ENCODE measurements at places on chromosomes 1 and 21.

- DNase-seq, result no peak
Measured at GRCh38 chr1:30745834-30746208, 11.8 kb downstream of the LAPTM5 start.

- DNase-seq, result no peak
Measured at GRCh38 chr1:222109836-222110235, 367.9 kb upstream of the DUSP10 start.

- DNase-seq, result no peak
Measured at GRCh38 chr1:21935393-21935804, 1.7 kb downstream of the HSPG2 start.

- DNase-seq, result no peak
Measured at GRCh38 chr1:203743091-203743571, 21.9 kb upstream of the LAX1 start.

GRCh38 chr1:151246786-151247185, 7.7 kb upstream of the PSMD4 start:
- no peak for DNase-seq

DNA sequence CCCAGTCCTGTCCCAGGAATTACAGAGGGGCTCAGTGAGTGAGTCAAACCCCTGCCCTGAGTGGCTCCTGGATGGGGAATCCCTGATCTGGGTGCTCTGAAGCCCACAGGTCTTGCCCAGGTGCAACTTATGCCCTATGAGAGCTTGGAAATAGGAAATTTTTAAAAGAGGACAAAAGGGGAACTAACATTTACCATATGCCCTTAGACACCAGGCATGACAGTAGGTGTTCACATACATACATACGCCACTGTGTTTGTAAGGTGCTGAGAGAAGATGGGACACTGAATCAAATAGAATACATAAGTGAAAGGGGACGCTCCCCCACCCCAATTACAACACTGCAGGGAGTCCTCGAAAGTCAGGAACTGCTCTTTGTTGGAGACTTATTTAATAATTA, 1.4 kb downstream of the CFAP45 start:
- no peak for DNase-seq

DNA sequence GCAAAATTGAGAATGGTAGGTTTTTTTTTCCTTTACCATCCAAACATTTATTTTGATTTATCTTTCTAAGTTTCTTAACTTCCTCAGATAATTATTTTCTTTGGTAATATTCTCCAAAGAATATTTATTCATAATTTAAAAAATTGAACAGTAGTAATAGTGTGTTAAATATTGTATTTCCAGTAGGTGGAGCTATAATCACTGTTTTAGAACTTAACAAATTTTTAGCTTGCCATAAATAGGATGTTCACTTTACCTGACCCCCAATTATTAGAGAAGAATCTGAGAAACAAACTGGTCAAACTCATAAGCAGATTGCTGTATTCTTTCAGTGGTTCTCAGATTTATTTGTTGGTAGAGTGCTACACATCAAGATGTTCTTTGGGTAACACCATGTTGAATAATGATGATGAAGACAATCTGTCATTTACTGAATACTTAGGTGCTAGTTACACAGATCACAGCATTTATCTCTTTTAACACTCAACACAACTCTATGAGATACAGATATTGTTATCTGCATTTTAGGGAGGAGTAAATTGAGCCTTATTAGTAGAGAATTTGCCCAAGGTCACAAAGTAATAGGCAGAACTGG, 82.4 kb upstream of the GPR88 start:
- DNase-seq, result peak; percentile 23

DNA sequence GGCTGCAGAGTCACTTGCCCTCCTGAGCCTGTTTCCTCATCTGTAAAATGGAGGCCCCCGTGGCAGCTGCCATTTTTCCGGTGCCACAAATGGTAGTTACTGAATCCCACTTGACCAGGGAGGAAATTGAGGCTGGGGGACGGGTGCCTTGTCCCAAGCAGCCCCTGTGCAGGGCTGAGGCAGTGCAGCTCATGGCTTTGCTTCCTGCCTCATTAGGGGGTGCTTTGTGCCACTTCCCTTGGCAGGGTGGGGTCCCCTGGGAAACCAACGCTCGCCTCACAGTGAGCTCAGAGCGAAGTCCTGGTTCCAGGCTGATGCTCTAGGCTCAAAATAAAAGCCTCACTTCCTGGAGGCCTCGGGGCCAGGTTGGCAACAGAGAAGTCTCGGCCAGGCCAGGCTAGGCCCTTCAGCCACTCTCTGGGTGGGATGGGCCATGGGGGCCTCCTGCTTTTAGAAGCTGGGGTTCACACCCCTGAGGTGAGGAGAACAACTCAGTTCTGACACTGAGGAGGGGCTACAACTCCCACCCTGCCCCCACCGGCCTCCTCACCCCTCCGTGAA, 6.8 kb downstream of the LAPTM5 start:
- no peak for DNase-seq

DNA sequence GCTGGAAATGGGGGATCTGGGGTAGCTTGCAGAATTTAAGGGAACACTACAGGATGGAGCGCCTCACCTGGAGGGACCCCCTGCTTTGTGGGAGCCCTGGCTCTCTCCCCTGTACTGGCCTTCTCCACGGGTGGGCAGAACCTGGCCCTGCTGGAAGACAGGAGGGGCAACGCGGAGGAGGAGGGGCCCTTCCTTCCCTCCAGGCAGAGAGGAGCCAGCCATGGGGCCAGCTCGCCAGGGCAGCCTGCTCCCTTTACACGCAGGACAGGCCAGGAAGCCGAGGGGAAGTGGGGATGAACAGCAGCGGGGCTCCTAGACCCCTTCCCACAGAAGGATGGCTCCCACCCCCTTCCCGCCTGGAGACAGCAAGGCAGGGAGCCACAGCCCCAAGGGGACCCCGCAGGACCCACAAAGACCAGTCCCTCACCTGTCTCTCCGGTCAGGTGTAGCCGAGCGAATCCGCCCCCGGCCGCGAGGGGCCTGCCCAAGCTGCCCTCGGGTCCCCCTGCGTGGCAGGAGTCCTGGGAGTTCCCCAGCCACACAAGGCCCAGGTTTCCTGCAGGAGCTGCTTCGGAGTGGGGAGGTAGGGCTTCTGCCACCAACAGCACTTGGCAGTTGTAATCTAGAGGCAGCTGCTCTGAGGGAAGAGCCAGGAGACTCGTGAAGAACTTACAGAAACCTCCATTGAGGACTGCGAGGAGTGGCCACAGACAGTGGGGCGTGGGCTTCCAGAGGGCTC, 1.6 kb upstream of the SLC19A1 start:
- no peak for DNase-seq

DNA sequence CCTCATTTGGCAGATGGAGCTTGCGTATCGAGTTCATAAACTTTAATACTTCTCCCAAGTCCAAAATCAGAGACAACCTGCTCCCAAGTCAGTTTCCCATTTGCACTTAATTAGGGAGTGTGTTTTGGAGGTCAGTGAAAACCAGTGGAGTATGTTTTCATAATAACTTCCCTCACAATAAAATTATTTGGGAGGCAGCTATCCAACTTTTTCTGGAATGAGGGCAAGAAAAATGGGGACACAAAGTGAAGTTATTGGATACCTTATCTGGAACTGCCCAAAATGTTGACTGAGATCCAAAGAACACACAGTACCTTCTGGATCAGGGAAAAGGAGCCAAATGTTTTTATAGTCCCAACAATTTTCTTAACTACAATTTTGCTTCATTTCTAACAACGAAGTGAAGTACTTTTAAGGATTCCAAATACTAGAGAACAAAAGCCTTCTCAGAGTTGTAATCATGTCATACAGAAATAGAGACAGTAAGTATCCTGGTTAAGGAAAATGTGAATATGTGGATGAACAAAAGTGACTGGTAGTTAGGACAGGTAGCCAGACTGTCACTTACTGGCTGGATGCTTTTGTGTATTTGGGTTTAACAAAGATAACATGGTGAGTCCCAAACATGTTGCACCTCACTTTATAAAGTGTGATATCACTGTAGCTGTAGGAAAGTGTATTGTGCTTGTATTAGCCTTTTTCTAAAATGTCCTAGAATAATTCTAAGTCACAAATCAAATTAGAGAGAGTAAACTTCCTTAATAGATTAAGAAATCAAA, 325.0 kb downstream of the HLX start:
- DNase-seq, result no peak

- no peak for DNase-seq
Measured at GRCh38 chr1:110316735-110317134, 22.4 kb upstream of the RBM15 start.

GRCh38 chr1:22402356-22403053, 49.1 kb upstream of the ZBTB40 start:
- DNase-seq, result no peak

DNA sequence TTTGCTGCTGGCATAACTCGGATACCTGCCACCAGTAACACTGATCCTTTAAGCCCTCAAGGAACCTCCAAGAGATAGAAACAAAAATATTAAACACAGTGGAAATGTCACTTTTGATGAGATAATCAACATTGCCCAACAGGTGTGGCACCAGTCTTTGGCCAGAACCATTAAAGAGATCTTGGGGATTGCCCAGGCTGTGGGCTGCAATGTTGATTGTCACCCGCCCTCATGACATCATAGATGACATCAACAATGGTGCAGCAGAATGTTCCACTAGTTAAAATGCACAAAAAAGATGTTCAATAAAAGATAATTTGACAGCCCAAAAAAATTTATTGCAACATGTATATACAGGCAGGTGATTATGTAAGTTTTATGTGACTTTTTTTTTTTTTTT, 20.2 kb upstream of the ZMYM1 start:
- DNase-seq, result no peak

- DNase-seq, result no peak
Measured at GRCh38 chr1:201295346-201295745, 12.0 kb downstream of the PKP1 start.

- DNase-seq, result no peak
Measured at GRCh38 chr1:29254346-29254745, 18.0 kb downstream of the PTPRU start.

DNA sequence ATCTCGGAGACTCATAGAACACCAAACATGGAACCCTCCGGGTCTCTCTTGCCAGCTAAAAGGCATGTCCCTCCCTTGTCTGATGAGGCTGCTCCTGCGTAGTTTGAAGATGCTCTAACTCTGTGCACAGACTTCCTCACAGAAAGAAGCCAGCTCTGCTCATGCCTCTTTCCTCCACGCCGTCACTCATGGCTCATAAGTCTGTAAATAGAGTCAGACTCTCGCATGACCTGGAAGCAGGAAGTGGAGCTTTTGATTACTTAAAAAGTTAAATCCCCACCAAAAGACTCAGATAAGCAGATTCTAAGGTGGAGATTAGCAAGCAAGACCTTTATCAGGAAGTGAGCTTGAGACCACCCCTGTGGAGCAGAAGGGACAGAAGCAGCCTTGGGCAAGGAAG, 171.6 kb downstream of the TRIM33 start:
- DNase-seq, result no peak

DNA sequence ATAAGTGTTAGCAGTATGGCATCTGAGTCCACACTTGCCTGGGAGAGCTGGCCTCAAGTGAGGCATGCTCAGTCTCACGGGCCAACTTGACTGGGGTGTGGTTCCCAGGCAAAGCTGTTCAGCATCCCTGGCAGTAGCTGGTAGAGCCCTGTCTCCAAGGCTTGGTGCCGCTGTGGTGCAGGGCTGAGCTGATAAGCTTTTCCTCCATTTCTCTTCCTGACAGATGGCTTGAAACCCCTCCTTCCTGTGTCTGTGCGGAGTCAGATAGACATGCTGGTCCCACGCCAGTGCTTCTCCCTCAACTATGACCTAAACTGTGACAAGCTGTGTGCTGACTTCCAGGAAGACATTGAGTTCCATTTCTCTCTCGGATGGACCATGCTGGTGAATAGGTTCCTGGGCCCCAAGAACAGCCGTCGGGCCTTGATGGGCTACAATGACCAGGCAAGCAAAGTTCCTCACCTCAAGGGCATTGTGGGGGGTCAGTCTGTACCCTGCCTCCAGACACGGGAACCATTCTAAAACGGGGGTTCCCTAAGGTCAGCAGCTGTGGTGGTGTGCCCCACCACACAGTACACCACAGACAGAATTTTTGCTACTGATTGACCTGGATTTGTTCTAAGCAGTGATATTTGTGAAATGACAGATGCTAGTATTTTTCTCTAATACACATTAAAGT, 13.7 kb upstream of the MIIP start:
- no peak for DNase-seq

GRCh38 chr1:84847253-84848250, 45.5 kb downstream of the LPAR3 start:
- peak; percentile 75 for DNase-seq

DNA sequence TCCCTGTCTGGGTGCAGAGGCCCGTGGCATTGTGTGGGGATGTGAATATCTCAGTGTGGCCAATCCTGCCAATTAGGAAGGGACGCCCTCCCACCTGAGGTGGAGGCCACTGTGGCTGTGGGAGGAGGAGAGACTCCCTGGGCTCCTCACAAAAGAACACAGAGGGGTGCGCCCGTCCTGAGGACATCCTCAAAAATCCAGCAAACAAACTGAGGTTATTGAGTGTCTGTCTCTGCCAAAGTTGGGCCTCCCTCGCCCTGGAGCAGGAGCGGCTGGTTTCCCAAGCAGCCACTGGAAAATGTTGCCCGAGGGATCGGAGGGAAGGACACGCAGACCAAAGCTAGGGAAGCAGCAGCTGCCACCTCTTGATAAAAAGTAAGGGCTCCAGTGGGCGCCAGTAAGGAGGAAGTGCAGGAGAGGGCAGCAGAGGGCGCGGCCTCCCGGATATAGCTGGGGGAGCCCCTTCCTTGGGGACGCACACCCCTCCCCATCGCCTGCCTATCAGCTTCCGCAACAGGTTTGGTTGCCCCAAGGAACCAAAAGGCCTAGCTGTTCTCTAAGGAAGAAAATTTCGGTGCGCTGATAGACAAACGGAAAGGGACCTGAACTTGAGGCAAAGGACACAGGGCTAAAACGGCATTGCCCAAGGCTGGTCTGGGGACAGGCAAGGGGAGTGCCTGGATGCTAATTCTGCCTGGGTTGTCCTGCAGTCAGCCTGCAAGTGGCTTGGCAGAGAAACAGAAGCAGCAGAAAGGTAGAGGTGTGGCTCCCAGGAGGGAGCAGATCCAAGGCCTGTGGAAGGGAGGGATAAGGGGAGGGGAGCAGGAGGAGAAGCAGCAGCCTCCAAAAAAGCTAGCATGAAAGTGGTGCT, 1.7 kb upstream of the GRIK3 start:
- DNase-seq, result no peak

DNA sequence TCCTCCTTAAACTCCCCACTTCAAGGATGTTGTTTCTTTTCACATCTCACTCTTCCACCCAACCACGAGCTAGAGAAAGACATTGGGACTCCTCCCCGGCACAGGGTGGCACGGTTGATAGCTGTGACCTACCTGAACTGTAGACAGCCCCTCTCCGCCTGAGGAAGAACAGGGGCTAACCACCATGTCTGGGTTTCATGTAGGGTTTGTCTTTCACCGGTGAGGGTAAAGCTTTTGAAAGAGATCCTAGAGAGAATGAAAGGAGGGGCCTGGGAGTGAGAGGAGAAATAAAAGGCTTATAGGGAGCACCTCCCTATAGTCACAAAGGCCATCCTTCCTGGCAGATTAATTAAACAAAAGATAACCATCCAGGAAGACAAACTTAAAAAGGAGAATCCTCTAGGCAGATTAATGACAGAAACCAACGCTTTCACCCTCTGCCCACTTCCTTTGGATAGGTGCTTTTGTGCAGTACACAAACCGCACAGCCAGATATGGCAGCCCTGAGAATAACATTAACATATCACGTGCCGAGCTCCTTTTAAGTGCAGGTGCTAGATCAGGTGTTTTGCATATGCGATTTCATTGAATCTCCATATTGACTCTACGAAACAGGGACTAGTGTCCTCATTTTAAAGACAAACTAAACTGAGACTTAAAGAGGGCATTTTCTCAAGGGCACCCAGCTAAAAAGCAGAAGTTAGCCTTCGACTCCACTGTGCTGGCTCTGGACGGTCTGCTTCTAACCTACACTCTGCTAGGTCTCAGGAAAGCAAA, 178.1 kb upstream of the RUNX1 start:
- no peak for DNase-seq

- no peak for DNase-seq
Measured at GRCh38 chr1:43430831-43431230, 22.9 kb downstream of the HYI start.
